ENCODE measurements at places on chromosomes 12 and 14.

- DNase-seq: peak; percentile 17
Measured at GRCh38 chr14:57502586-57503254, 9.1 kb upstream of the CCDC198 start.

DNA sequence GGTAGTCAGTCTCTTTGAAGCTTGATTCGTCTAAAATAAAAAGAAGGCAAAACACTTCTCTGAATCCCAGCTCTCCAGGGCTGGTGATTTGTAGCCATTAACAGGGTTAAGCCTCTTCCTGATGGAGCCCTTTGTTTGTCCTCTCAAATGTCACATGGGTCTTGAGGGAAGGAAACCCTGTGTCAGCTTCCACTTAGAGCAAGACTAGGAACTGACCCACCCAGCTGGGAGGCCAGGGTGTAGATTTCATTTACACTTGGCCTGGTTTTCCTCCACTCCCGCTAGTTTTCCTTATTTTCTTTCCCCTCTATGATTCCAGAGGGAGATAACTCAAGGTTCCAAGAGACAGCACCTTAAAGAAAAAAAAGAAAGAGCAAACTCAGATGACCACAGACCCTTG is 230.5 kb upstream of the EGLN3 start:
- no peak for DNase-seq

DNA sequence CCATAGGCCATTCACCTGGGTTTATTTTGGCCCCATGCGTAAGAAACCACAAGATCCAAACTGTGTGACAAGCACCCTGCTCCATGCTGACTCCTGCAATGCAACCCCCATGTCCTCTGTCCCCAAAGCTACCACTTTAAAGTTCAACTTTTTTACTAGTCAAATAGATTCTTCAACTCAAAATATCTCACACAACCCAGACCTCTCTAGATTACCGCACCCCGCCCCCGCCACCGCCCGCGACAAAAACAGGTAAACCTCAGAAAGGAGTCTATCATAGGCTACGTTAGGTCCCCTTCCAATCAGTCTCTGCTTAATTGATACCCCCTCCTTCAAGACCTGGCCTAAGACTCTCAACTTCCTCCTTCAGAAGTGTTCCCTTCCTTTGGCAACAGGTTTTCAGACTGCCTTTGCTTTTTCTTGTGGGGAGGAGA is 2.2 kb downstream of the ZFP36L1 start:
- no peak for DNase-seq

GRCh38 chr12:25186038-25186787 is 8.7 kb downstream of the DNAI7 start:
- DNase-seq: no peak
